Heart right ventricle (tissue), 16 donors: ENCODE measurements at places on chromosomes 7 and 10. TPM values are rescaled to one million over a fixed set of nuclear protein-coding genes. Genes with fewer than 3 reads are reported as not detected.

DNA sequence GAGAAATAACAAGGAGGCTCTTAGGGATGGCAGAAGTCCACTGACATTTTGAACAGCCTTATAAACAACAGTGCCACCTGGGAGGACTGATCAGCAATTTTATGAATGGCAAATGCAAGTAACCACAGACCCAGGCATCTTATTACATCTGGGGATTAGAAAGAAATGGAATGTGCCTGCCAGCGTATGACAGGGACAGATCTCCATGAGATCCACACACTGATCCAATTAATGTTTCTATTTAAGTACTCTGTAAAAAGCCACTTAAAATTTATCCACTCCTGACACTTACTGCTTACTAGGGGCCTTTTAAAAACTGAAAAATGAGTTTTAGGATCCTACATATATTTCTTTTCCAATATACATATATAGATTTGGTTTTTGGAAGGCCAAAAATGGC, 28.6 kb downstream of the PARD3 start:
- no peaks in the 10 kb centered on the region for H3K27me3 ChIP-seq
- DNase-seq: no peak
- H3K4me3 ChIP-seq: no peak overlapping the region
- H3K36me3 ChIP-seq: no peaks in the 10 kb centered on the region
- H3K4me1 ChIP-seq: peaks cover 42% of the 10 kb centered on the region
- no peak overlapping the region for H3K27ac ChIP-seq

DNA sequence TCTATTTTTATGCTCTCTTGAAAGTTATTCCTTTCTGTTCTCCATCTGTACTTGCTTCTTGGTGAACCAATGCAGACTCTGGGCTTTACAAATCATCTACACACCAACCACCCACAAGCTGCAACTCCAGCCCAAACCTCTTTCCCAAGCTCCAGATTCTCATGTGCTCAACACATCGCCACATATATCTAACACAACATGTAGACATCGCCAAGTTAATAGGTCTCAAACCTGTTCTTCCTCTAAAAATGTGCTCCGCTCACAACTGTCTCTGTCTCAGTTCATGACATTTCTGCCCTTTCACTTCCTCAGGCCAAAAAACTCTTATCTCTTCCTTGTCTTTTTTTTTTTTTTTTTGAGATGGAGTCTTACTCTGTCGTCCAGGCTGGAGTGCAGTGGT, 95.7 kb upstream of the EEPD1 start:
- H3K27ac ChIP-seq: no peak overlapping the region
- no peak for DNase-seq
- no peaks in the 10 kb centered on the region for H3K27me3 ChIP-seq
- H3K4me1 ChIP-seq: peaks cover 2% of the 10 kb centered on the region
- H3K4me3 ChIP-seq: no peak overlapping the region

DNA sequence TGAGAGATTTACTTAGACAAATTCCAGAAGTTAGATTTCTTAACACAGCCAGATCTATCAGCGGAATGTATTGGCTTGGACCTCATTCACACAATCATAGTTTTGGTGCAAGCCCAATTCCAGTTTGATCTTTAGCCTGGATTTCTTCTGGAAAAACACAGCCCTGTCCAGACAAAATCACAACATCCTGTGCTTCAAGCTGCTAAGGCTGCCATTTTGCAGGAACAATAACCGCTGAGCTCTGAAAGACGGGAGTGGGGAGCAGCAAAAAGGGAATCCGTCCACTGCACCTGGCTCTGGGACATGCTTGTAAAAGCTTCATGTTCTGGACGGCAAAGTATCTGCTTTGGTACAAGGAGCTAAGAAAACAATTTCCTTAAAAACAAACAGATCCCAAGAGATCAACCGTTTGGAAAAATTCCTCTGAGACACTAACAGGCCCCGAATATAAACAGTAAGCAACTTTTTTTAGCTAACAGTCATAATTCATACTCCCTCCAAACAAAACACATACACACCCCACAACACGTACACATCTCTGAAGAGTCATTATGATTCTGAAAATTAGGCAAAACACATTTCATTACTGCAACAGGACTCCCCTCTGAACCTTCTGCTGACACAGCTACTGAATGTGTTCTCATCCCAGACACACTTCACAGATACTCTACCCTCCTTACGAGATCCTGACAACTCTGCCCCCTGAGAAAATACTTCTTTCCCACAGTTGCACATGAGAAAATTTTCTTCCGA, 32.4 kb downstream of the ITIH5 start:
- H3K4me3 ChIP-seq: no peak overlapping the region
- H3K36me3 ChIP-seq: peaks cover 27% of the 10 kb centered on the region
- H3K4me1 ChIP-seq: peaks cover 8% of the 10 kb centered on the region
- H3K27ac ChIP-seq: peak overlapping the region; percentile 64

DNA sequence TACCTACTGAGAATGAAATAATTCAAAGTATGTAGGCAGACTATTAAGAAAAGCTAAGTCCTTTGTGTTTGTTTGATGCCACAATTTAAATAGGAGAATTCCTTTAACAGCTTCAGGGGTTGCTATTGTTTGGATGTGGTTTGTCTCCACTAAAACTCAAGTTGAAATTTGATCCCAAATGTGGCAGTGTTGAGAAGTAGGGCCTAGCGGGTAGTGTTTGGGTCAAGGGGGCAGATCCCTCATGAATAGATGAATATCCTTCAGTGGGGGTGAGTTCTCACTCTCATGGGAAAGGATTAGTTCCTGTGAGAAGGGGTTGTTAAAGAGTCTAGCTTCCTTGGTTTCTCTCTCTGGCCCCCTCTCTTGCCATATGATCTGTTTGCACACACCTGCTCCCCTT, 97.0 kb downstream of the HGF start:
- H3K36me3 ChIP-seq: no peaks in the 10 kb centered on the region
- no peaks in the 10 kb centered on the region for H3K4me1 ChIP-seq
- H3K27ac ChIP-seq: no peak overlapping the region
- no peak overlapping the region for H3K4me3 ChIP-seq

The CALY gene
- total RNA-seq: not detected

The BTBD16 gene
- total RNA-seq: not detected

The PALD1 gene
- 7.3 TPM for total RNA-seq
